ENCODE measurements at places on chromosomes 5 and 9. TPM values are rescaled to one million over a fixed set of nuclear protein-coding genes. Genes with fewer than 3 reads are reported as not detected.
A peak's percentile ranks its signal among the peaks of the same experiment; 100 is the strongest.

- no peak for DNase-seq
- no peak overlapping the region for H3K4me3 ChIP-seq
- no peak overlapping the region for H3K27ac ChIP-seq
- peaks cover 37% of the 10 kb centered on the region for H3K27me3 ChIP-seq
- no peaks in the 10 kb centered on the region for H3K4me1 ChIP-seq
These were observed 117.5 kb downstream of the ZNF608 start for GRCh38 chr5:124628721-124629596.

DNA sequence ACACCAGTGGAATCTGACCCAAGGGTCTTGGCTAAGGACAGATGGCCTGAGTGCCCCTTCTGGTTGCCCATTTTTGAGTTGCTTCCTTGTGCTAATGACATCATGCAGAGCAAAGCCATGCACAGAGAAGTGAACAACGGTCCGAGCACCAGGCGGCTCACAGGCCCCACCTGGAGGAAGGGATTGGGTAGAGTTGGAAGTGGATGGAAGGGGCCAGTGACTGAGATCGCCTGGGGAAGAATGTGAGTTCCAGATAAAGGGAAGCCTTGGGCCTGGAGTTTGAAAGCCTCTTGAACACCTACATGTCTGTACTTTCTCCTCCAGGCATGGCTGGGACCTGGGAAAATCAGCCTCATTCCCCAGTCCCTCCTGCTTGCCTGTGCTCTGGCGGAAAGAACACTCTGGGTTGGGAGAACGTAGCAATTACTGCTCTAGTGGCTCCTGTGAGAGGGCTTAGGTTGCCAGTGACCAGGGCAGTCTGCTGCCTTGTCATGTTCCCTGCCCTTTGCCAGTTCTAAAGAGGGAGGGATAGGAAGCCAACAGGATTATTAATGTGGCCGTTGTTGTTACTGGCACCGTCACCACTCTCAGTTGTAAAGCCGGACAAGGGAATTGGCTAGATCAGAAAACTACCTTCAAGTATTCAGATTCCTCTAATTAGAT is 62.5 kb upstream of the PTPN3 start:
- H3K27me3 ChIP-seq: peaks cover 20% of the 10 kb centered on the region
- DNase-seq: no peak
- no peaks in the 10 kb centered on the region for H3K4me1 ChIP-seq
- no peak overlapping the region for H3K4me3 ChIP-seq
- no peaks in the 10 kb centered on the region for H3K36me3 ChIP-seq

- H3K27me3 ChIP-seq: no peaks in the 10 kb centered on the region
- DNase-seq: no peak
- no peaks in the 10 kb centered on the region for H3K36me3 ChIP-seq
- H3K4me1 ChIP-seq: peaks cover 25% of the 10 kb centered on the region
- H3K27ac ChIP-seq: peak overlapping the region; percentile 77
- no peak overlapping the region for H3K4me3 ChIP-seq
These were observed 21.1 kb downstream of the UIMC1 start for GRCh38 chr5:176985516-176985915.

Gene IFNA13
- not detected for total RNA-seq

- H3K36me3 ChIP-seq: no peaks in the 10 kb centered on the region
- no peak overlapping the region for H3K4me3 ChIP-seq
- no peaks in the 10 kb centered on the region for H3K27me3 ChIP-seq
- H3K4me1 ChIP-seq: no peaks in the 10 kb centered on the region
These were observed 92.1 kb downstream of the PDZD2 start for GRCh38 chr5:31731016-31731415.

GRCh38 chr5:387491-388265 is 55.3 kb upstream of the EXOC3 start:
- H3K27me3 ChIP-seq: no peaks in the 10 kb centered on the region
- peaks cover 37% of the 10 kb centered on the region for H3K4me1 ChIP-seq
- peaks cover 22% of the 10 kb centered on the region for H3K36me3 ChIP-seq
- DNase-seq: no peak

GRCh38 chr9:22382331-22382730 is 64.3 kb upstream of the DMRTA1 start:
- no peak for DNase-seq
- no peaks in the 10 kb centered on the region for H3K27me3 ChIP-seq
- no peaks in the 10 kb centered on the region for H3K36me3 ChIP-seq
- H3K27ac ChIP-seq: no peak overlapping the region

GRCh38 chr9:124800306-124801259 is 23.6 kb downstream of the OLFML2A start:
- no peaks in the 10 kb centered on the region for H3K36me3 ChIP-seq
- no peak overlapping the region for H3K27ac ChIP-seq
- H3K4me1 ChIP-seq: no peaks in the 10 kb centered on the region
- no peak for DNase-seq
- no peak overlapping the region for H3K4me3 ChIP-seq

- no peak overlapping the region for H3K27ac ChIP-seq
- no peaks in the 10 kb centered on the region for H3K36me3 ChIP-seq
- H3K4me3 ChIP-seq: no peak overlapping the region
These were observed 586.3 kb downstream of the BRINP1 start for GRCh38 chr9:118782790-118783463.

DNA sequence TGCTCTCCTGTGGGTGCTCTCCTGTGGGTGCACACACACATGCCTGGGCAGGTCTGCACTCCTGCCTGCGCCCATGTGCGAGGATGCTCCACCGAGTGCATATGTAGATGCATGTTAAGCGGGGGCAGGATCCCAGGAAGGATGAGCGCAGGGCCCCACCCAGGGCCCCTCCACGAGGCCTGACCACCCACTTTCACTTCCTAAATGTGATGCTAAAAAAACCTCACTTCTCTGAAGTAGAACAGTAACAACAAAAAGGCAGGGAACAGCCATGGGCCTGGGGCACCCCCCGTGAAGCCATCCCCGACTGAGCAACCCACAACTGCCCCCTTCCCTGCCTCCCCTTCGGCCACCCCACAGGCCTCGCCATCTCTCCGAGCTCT is 48.2 kb upstream of the SARDH start:
- peaks cover 8% of the 10 kb centered on the region for H3K27me3 ChIP-seq
- DNase-seq: no peak
- H3K27ac ChIP-seq: no peak overlapping the region
- no peaks in the 10 kb centered on the region for H3K4me1 ChIP-seq
- no peak overlapping the region for H3K4me3 ChIP-seq
- H3K36me3 ChIP-seq: no peaks in the 10 kb centered on the region

Gene OTP
- total RNA-seq: 0.19 TPM

Gene ALDH1A1
- total RNA-seq: not detected

Gene SH3TC2
- total RNA-seq: 0.24 TPM

Gene OTULINL
- total RNA-seq: 17.9 TPM

- H3K4me1 ChIP-seq: no peaks in the 10 kb centered on the region
- H3K4me3 ChIP-seq: no peak overlapping the region
- no peak for DNase-seq
These were observed 964 bp downstream of the HTR4 start for GRCh38 chr5:148653291-148653835.

DNA sequence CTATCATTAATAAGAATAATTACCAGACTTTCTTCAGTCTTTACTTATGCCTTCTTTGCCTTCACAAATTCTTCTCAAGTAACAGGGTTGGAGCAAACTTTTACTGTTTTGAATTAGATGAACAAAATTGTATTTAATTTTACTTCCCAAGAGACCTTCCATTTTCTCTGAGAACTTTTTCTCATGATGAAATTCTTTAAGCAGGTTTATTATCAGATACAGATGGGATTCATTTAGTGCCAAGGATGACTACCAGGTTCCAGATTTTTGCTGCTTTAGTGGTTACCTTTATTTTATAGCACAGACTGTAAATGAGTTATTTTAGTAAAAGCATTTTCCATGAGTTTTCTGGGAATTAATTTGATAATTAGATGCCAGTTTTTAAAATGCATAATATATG is 125.1 kb downstream of the GDNF start:
- peaks cover 4% of the 10 kb centered on the region for H3K27me3 ChIP-seq
- no peaks in the 10 kb centered on the region for H3K36me3 ChIP-seq
- no peak for DNase-seq
- peaks cover 19% of the 10 kb centered on the region for H3K4me1 ChIP-seq

DNA sequence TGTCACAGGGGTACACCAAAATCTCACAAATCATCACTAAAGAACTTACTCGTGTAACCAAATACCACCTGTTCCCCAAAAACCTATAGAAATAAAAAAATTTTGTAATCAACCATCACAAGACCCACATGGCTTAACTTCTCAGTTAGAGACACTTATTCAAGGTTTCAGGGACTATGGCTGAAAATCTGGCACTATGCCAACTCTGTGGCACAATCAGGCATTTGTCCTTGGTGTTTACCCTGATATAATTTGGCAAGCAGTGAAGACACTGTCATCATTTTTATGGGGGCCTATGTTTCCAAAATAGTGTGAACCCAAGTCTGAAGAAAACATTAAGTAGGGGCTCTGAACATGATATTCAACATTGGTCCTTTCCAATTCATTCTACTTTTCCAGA is 59.0 kb downstream of the ZNF622 start:
- no peak overlapping the region for H3K4me3 ChIP-seq
- H3K27me3 ChIP-seq: peaks cover 12% of the 10 kb centered on the region
- DNase-seq: no peak
- no peaks in the 10 kb centered on the region for H3K4me1 ChIP-seq
- H3K36me3 ChIP-seq: no peaks in the 10 kb centered on the region

DNA sequence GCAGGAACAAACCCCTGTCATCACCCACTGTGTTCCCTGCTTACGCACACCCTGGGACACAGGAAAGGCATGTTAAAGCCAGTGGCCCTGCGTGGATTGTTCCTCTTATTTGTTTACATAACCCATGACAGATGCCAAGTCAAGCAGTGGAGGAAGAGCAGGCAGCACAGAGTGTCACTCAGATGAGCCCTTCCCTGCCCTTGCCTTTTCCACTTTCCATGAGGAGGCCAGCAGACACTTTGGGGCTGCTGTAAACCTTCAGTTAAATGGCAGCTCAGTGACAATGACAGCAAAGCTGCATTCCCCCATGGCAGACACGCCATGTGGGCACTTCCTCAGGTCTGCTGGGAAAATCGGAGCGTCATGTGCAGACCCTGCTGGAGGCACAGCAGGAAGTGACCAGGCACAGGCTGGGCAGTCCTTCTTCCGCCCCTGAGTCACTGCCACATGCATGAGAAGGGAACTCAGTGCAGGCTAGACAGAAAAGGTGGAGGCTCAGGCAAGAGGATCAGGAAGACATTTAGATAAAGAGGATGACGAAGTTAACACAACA is 216.8 kb upstream of the PIK3R1 start:
- H3K4me3 ChIP-seq: no peak overlapping the region
- H3K36me3 ChIP-seq: no peaks in the 10 kb centered on the region
- H3K4me1 ChIP-seq: no peaks in the 10 kb centered on the region
- DNase-seq: no peak
- H3K27ac ChIP-seq: no peak overlapping the region

Gene CERCAM
- 5.9 TPM for total RNA-seq

GRCh38 chr5:179375831-179376365 is 30.6 kb upstream of the ADAMTS2 start:
- no peaks in the 10 kb centered on the region for H3K36me3 ChIP-seq
- no peak for DNase-seq
- no peak overlapping the region for H3K27ac ChIP-seq
- H3K27me3 ChIP-seq: no peaks in the 10 kb centered on the region
- H3K4me3 ChIP-seq: no peak overlapping the region

Data from activated T-cell treated with anti-CD3 and anti-CD28 coated beads, Interleukin-2, amount 50 U/mL, for 72 hours (primary cell).